ENCODE measurements at places on chromosomes 12 and 14. TPM values are rescaled to one million over a fixed set of nuclear protein-coding genes. Genes with fewer than 3 reads are reported as not detected.

Gene SLC17A8
- 0.06 TPM for polyA plus RNA-seq

Gene CFAP54
- polyA plus RNA-seq, result 0.80 TPM

Gene NTN4
- 22.1 TPM for polyA plus RNA-seq

Gene SLC5A8
- 1.3 TPM for polyA plus RNA-seq

Gene OTOGL
- 0.28 TPM for polyA plus RNA-seq

DNA sequence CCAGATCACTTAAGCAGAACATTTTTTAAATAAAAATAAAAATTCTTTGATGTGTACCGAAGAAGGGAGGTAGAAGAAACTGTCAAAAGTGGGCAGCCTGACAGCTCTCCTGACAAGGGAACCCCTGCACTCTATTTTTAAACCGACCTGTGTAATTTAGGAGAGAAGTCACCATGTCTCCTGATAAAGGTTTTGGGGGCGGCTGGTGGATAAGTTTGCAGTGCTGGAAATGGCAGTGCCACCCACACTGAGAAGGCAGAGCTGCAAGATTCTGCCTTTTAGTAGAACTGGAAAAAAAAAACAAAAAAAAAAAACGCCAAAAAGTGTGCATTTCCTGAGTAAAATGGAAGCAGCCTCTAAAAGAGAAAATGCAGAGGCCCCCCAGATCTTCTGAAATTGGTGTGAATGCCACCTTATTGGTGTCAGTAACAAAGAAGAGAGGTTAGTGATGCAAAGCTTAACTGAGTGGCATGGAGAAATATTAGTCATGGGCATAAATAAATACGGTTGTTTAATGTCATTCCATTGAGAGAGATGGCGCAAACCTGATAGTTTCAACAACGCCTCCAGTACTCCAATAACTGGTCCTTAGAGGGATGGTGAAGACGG is 24.7 kb downstream of the DUSP6 start:
- DNase-seq, result no peak
- H3K36me3 ChIP-seq, result no peaks in the 10 kb centered on the region
- H3K4me3 ChIP-seq, result no peak overlapping the region
- H3K4me1 ChIP-seq, result peaks cover 6% of the 10 kb centered on the region
- H3K27ac ChIP-seq, result no peak overlapping the region

DNA sequence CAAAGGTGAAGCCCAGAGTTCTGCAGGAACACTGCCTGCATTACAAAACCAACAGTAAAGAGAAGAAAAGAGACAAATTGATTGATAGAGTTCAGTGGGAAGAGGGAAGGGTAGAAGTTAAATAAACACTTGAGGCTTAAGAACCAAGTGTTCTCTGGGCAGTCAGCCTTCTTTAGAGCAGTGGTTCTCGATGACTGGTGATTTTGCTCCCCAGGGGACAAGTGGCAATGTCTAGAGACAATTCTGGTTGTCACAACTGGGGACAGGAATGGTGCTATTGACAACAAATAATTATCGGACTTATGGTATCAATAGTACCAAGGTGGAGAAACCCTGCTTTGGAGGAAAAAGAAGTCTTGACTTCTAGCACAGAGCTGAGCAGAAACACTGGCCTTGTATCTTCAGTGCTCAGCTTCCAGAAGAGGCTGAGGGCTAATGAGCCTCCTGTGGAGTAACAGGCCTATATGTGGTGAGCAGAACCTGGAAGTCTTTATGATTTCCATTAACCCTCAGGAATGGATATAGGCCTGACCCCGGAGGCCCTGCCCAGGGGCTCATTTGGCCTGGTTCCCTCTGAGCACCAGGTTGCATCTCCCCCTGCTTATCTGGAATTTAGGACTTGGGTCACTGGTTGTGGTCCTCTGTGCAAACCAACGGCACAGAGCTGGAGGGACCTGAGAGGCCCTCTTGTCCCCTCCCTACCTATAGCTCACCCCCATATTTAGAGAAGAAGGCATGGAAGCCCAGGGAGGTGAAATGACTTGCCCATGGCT is 204.6 kb upstream of the PWP1 start:
- no peaks in the 10 kb centered on the region for H3K27me3 ChIP-seq
- H3K4me1 ChIP-seq, result no peaks in the 10 kb centered on the region
- no peak overlapping the region for H3K27ac ChIP-seq
- H3K4me3 ChIP-seq, result no peak overlapping the region
- H3K36me3 ChIP-seq, result no peaks in the 10 kb centered on the region

DNA sequence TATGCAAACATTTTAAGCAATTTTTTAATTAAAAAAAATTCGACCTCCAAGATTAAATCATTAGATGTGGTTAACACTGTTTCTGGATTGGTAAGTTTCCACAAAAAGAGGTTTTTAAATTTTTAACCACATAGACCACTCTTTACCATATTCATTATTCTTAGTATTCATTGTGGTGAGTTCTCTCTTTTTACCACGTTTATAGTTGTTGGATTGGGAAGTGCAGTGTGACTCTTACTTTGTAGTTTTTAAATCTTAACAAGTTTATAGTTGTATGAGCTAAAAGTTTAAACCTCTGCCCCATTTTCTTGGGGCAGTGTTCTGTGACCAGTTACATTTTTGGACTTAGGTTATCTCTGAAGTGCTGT is 8.6 kb downstream of the ATP2A2 start:
- H3K27ac ChIP-seq, result peak overlapping the region; percentile 46
- peaks cover 25% of the 10 kb centered on the region for H3K36me3 ChIP-seq
- H3K4me3 ChIP-seq, result no peak overlapping the region
- peaks cover 17% of the 10 kb centered on the region for H3K4me1 ChIP-seq
- no peak for DNase-seq

GRCh38 chr12:104473374-104473983 is 16.7 kb downstream of the CHST11 start:
- H3K4me1 ChIP-seq, result peaks cover 6% of the 10 kb centered on the region
- DNase-seq, result no peak
- no peak overlapping the region for H3K27ac ChIP-seq
- no peaks in the 10 kb centered on the region for H3K36me3 ChIP-seq
- H3K4me3 ChIP-seq, result no peak overlapping the region
- H3K27me3 ChIP-seq, result no peaks in the 10 kb centered on the region

GRCh38 chr12:108135627-108136026 is 6.5 kb downstream of the WSCD2 start:
- H3K36me3 ChIP-seq, result no peaks in the 10 kb centered on the region
- H3K4me1 ChIP-seq, result no peaks in the 10 kb centered on the region
- no peak overlapping the region for H3K27ac ChIP-seq
- DNase-seq, result no peak

- H3K27ac ChIP-seq, result no peak overlapping the region
- peak; percentile 81 for DNase-seq
- H3K27me3 ChIP-seq, result no peaks in the 10 kb centered on the region
- H3K4me3 ChIP-seq, result no peak overlapping the region
Measured at GRCh38 chr12:93778306-93778705, 101.1 kb downstream of the CRADD start.

- no peaks in the 10 kb centered on the region for H3K27me3 ChIP-seq
- no peaks in the 10 kb centered on the region for H3K36me3 ChIP-seq
- no peak for DNase-seq
- H3K27ac ChIP-seq, result no peak overlapping the region
Measured at GRCh38 chr14:64738281-64738804, 34.1 kb downstream of the PLEKHG3 start.

GRCh38 chr14:76581592-76581991 is 179.7 kb upstream of the VASH1 start:
- H3K27me3 ChIP-seq, result no peaks in the 10 kb centered on the region
- H3K4me1 ChIP-seq, result peaks cover 7% of the 10 kb centered on the region
- no peak overlapping the region for H3K27ac ChIP-seq
- H3K36me3 ChIP-seq, result no peaks in the 10 kb centered on the region
- H3K4me3 ChIP-seq, result no peak overlapping the region

DNA sequence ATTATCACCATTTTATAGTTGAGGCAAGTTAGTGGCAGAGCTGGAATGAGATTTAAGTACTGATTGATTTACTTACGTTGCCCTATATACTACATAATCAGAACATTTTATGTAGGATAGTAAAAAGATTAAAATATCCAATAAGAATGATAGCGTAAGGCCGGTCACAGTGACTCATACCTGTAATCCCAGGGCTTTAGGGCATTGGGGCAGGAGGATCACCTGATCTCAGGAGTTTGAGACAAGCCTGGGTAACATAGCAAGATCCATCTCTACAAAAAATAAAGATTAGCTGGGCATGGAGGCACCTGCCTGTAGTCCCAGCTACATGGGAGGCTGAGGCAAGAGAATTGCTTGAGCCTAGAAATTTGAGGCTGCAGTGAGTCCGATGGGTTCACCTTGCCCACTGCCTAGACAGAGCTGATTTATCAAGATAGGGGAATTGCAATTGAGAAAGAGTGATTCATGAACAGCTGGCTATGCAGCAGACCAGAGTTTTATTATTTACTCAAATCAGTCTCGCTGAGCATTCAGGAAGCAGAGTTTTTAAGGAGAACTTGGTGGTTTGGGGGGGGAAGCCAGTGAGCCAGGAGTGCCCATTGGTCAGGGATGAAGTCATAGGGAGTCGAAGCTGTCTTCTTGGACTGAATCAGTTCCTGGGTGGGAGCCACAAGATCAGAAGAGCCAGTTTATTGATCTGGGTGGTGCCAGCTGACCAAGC is 24.7 kb upstream of the SGPP1 start:
- no peaks in the 10 kb centered on the region for H3K36me3 ChIP-seq
- no peak overlapping the region for H3K4me3 ChIP-seq
- DNase-seq, result no peak
- H3K4me1 ChIP-seq, result no peaks in the 10 kb centered on the region
- no peaks in the 10 kb centered on the region for H3K27me3 ChIP-seq

DNA sequence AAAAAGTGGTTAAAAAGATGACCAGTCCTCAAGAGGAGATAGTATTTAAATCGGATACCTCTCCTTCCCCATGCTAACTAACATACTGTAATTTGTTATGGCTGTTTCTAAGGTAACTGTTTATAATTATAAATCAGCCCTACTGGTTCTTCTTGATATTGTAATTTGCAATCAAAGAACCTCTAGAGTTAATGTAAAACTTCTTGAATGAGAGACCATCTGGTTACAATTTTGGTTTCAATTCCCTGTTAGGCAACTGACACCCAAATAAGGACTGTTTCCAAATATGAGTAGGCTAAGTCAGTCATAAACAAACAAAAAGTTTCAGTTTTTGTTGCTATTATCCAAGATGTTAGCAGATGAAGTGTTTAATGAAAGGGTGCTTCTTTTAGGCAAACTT is 120.2 kb upstream of the DNM1L start:
- H3K4me3 ChIP-seq, result no peak overlapping the region
- no peaks in the 10 kb centered on the region for H3K27me3 ChIP-seq
- peak; percentile 66 for DNase-seq
- H3K4me1 ChIP-seq, result peaks cover 23% of the 10 kb centered on the region
- H3K36me3 ChIP-seq, result no peaks in the 10 kb centered on the region
- no peak overlapping the region for H3K27ac ChIP-seq

DNA sequence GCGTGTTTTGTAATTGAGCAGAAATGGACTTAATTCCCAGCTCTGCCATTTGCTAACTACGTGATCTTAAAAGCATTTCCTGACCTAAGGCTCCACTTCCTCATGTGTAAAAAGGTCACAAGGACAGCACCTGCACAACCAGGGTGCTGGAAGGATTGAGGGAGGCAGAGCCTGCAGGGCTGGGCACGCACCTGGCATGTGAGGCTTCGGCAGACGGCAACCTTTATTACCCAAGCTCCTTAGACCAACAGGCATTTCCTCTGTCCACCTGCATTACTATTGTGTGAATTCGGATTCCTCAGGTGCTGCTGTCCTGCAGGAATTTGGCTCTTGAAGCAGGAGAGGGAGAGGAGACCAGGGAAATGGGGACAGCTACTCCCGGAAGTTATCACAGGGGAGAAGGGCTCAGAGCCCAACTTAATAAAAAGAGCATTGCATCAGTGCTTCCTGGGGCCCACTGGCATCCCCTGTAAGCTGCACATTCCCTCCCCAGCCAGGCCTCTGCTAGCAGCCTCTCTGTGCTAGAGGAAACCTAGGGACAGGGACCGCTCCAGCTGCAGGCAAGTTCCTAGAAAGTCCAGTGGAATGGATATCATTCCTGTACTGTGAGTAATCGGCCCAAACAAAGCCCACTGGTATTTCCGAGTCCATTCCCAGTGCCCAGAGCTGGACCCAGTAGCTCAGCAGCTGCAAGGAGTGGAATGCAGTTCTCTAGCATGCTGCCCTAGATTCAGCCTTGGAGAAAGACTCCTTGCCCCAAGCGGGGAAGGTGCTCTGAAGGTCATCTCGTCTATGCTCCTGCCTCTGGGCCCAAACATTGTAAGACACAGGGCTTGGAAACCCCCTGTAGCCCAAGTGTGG is 157.1 kb upstream of the CCND2 start:
- no peaks in the 10 kb centered on the region for H3K4me1 ChIP-seq
- no peak overlapping the region for H3K4me3 ChIP-seq
- H3K27me3 ChIP-seq, result peaks cover 3% of the 10 kb centered on the region
- no peak overlapping the region for H3K27ac ChIP-seq
- DNase-seq, result no peak
- H3K36me3 ChIP-seq, result no peaks in the 10 kb centered on the region

DNA sequence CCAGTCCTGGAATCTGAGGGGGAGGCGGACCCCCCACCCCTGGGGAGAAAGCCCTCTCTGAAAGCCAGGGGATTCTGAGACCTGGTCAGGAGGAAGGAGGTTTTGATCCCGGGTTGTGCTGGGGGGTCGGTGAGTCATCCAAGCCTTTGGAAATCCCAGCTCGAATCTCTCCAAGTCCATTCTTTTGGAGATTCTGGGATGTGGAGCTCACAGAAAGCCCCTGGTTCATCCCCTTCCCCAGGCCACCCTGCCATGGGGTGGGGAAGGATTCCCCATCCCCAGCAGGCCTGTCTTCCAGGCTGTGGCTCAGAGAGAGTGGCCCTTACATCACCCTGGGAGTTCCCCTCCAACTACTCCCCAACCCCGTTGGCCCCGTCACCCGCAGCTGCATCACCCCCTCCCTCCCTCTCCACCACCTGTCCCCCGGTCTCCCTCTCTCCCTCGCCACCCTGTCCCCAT is 14.3 kb downstream of the EXOC3L4 start:
- no peak overlapping the region for H3K4me3 ChIP-seq
- H3K27ac ChIP-seq, result no peak overlapping the region
- no peaks in the 10 kb centered on the region for H3K36me3 ChIP-seq
- H3K27me3 ChIP-seq, result no peaks in the 10 kb centered on the region

DNA sequence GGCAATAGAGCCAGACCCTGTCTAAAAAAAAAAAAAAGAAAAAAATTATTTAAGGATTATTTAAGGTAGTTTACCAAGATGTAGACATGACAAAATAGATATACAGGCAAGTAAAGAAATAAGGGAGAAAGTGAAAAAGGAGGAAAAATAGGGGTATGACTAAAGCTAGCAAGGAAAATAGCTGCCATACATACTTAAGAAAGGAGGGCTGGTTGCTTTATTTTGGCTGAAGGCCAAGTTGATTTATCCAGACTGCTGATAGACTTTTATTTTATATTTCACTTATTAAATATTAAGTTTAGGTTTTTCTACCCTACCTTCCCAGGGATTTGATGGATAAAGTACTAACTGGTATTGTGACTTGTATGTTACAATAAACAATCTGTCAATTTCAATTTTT is 8.3 kb upstream of the AEBP2 start:
- no peak overlapping the region for H3K27ac ChIP-seq
- no peaks in the 10 kb centered on the region for H3K36me3 ChIP-seq
- DNase-seq, result no peak
- H3K4me1 ChIP-seq, result no peaks in the 10 kb centered on the region
- no peak overlapping the region for H3K4me3 ChIP-seq
- H3K27me3 ChIP-seq, result no peaks in the 10 kb centered on the region
